Stimulated activated CD4-positive, alpha-beta T cell treated with anti-CD3 and anti-CD28 coated beads, Interleukin-1b, Interleukin-23, amount 100 ng/mL, for 1 hour (primary cell): ENCODE measurements at places on chromosomes 3 and 15.

DNA sequence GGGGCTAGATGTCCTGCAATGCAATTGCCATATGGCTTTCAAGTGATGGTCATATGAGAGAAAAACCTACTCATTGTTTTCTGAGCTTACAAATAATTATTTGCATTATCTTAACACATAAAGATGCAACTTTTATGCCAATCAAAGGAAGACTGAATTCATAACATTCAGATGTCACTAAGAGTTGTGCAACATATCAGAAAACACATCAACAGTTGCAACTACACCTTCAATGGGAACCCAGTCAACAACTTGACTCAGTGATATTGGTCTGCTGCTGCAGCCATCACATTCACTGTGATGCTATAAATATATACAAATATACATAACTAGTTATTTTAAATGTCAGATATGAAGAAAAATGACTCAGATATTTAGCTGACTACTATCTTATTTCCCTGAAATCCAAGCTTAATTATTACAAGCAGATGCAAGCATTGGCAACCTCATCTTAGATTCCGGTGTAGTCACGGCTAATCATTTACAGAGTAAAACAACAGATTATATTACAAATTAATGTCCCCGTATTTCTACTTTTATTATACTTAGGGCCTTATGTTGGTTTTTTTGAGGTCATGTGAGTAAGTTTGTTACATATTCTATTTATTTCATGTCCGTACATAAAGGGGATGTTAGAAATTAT lies 23.7 kb downstream of the CNTN3 start:
- DNase-seq = no peak

GRCh38 chr3:73509066-73509465 lies 115.7 kb downstream of the PDZRN3 start:
- DNase-seq = no peak

DNA sequence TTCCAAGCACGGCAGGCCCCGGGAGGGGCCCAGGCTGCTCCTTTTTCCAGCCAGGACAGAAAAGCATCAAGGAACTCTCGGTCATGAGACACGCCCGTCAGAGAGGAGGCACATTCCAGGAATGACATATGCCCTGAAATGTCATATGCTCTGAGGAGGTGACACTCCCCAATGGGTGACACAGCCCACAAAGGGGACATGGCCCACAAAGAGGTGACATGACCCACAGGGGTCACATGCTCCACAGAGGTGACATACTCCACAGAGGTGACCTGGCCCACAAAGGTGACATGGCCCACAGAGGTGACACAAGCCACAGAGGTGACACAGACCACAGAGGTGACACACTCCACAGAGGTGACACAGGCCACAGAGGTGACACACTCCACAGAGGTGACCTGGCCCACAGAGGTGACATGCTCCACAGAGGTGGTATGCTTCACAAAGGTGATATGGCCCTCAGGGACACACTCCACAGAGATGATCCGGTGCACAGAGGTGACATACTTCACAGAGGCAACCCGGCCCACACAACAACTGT lies 79.2 kb downstream of the ABHD5 start:
- no peak for DNase-seq

DNA sequence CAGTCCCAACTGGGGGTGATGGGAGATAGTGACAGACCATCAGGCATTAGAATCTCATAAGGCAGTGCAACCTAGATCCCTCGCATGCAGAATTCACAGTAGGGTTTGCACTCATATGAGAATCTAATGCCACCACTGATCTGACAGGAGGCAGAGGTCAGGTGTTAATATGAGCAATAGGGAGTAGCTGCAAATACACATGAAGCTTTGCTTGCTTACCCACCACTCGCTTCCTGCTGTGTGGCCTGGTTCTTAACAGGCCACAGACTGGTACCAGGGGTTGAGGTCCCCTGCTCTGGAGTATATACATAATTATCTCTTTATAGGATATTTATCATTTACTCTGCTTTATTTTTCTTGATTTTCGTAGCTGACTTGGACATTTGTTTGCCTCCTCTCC lies 36.0 kb upstream of the ZMAT3 start:
- no peak for DNase-seq

DNA sequence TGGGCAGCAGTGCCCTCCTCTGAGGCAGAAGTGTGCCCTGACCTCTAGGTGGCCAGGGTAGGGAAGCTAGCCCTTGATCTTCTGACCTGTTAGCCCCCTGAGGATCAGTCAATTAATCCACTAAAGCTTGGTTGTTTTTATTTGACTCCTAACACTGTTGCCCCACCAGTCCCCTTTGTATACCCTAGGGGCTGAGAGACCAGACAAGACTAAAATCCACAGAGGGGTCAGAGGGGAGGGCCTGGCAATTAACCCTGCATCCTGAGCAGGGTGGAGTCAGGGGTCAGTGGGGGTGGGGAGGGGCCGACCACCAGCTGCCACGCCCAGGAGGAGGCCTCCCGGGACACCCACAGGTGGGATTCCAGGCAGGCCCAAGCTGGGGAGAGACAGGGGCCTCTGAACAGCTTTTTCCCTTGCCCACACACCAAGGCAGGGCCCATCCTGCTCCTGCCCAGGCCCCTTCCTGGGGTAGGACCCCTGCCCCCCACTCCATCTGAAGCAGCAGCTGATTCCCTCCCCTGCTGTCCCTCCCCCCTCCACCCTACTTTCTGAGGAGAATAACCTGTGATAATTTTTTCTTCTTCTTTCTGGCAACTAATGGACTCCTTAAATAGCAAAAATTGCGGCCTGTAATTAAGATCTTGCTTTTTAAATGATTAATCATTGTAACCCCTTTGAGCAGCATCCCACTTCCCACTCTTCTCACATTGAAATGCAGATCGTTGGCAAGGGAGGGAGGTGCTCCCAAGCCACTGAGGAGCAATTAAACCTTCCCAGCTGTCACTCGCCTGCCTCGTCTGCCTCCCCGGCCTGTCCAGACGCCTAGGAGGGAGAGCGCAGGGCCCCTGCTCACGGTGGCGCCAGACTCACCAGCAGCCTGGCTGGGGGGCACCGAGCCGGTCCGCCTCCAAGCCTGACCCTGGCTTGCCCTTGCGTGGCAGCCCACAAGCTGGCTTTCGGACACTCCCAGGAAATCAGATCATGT lies 51.9 kb downstream of the RHCG start:
- DNase-seq = no peak

DNA sequence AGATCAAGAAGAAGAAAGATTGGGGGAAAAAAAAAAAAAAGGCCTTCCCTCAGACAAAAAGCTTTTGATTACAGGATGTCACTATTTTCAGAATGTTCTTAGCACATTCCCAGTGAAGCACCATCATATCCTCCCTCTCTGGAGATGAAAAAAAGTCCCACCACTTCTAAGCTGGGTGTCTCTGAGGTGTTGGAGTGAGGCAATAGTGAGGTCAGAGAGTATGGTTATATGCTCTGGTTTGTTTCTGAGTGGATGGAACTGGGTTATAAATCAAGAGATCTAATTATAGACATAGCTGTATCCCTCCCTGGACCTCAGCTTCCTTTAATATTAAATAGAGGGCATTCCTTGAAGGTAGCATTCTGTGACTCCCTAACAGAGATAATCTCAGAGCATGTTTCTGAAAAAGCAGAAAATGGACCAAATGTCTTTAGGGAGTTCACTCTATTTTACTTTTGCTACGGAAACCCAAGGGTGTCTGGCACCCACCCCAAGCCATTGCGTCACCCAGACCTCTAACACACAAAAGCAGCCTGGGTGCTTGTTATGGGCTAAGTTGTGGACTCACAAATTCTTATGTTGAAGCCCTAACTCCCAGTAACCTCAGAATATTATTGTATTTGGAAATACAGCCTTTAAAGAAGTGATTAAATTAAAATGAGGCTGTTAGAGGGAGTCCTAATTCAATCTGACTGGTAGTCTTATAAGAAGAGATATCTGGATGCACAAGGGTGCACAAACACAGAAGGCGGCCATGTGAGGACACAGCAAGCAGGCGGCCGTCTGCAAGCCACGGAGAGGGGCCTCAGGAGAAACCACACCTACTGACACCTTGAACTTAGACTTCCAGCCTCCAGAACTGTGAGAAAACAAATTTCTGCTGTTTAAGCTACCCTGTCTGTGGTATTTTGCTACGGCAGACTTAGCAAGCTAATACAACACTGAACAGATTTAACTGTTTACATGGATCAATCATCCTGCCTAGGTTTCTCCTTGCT lies 81.5 kb downstream of the MB21D2 start:
- DNase-seq = no peak
